ENCODE measurements at places on chromosomes 16 and 17.

DNA sequence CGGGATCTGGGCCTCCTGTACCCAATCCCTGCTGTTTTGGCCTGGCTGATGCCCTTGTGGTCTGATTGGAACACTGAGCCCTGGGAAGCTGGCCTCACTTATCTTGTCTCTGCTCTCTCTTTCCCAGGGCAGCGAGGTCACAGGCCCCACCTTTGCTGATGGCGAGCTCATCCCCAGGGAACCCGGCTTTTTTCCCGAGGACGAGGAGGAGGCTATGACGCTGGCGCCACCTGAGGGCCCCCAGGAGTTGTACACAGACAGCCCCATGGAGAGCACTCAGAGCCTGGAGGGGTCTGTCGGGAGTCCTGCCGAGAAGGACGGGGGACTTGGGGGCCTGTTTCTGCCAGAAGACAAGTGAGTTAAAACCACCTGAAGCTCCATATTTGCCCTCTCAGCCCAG, 126.0 kb downstream of the RAB11FIP4 start:
- peak; percentile 58 for DNase-seq

GRCh38 chr16:22423716-22424115, 49.3 kb upstream of the CDR2 start:
- DNase-seq, result no peak

GRCh38 chr17:313911-314613, 38.5 kb downstream of the RPH3AL start:
- DNase-seq, result no peak

- DNase-seq, result no peak
Measured at GRCh38 chr17:37090941-37091340, 142.2 kb downstream of the AATF start.

- no peak for DNase-seq
Measured at GRCh38 chr16:20799599-20799998, 6.7 kb downstream of the ERI2 start.
